ENCODE measurements at places on chromosomes 1 and 21.
A peak's percentile ranks its signal among the peaks of the same experiment; 100 is the strongest.

DNA sequence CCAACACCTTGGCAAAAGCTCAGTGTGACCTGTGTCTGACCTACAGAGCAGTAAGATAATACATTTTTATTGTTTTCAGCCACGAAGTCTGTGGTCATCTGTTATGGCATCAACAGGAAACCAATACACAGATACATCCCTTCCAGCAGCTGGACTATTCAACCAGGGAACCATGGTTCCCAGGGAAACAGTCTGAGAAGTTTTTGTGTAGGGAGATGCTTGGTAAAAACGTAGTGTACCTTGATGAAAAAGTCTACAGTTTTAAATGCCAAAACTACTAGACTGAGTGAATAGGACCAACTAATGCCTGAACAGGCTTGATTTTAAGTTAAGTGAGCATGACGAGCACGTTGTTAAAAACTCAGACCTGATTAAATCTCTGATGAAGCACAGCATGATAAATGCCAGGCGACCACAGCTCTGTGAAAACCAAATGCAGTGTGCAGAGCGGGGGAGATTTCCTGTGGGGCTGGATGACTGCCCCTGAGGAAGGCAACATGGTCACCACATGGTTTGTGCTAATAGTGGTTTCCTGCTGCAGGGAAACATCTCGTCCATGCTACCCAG, 228.9 kb downstream of the TNR start:
- DNase-seq = no peak

- no peak for DNase-seq
These were observed 53.3 kb downstream of the PTGFR start for GRCh38 chr1:78543941-78544643.

- DNase-seq = no peak
These were observed 11.0 kb upstream of the USH2A start for GRCh38 chr1:216434232-216434631.

GRCh38 chr1:40610156-40610555, 55.3 kb downstream of the RIMS3 start:
- no peak for DNase-seq

GRCh38 chr1:62687903-62688686, at the start of gene DOCK7:
DOCK7 (minus strand) TSS chr1:62688386; CDS start chr1:62688264, 122 bp downstream.
- DNase-seq = peak; percentile 76

DNA sequence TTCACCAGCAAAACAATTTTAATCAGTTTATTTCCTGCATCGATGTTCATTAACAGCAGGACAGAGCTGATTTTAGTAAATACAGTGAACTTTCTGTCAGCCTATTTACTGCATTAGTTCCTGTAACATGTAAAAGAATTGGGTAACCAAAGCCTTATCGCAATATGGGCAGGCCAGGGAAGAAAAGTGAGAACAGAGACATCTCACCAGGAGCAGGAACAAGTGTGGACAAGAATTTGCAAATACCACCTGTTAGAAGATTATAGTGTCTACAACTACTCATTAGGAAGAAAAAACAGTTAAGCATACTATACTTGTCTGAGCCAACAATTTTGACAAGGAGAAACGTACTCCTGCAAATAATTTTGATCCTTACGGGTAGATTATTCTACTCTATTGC, 1293.9 kb downstream of the PLA2G4A start:
- DNase-seq = no peak

DNA sequence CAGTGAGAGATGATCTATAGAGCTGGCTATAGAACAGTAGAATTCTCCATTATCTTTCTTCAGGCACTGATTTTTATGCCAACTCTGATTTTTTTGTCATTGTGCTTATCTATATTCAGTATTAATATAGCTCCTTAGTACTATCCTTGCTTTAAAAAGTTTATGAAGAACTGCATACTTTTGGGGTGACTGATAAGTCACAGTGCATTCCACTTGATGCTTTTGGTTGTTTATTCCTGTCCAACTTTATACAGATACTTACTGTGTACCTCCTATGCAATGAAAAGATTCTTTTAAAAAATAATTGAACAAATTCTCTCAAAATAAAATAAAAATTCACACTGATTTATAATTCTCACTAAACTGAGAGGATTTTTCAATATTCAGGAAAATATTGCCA, 71.6 kb downstream of the COL24A1 start:
- DNase-seq = no peak

GRCh38 chr1:240136402-240136801, 44.7 kb downstream of the FMN2 start:
- DNase-seq = no peak

GRCh38 chr1:39250460-39251240, 46.2 kb downstream of the MACF1 start:
- no peak for DNase-seq

- DNase-seq = no peak
These were observed 29.6 kb downstream of the UBE2G2 start for GRCh38 chr21:44771896-44772525.

GRCh38 chr1:214503553-214503952, 47.8 kb downstream of the PTPN14 start:
- no peak for DNase-seq

DNA sequence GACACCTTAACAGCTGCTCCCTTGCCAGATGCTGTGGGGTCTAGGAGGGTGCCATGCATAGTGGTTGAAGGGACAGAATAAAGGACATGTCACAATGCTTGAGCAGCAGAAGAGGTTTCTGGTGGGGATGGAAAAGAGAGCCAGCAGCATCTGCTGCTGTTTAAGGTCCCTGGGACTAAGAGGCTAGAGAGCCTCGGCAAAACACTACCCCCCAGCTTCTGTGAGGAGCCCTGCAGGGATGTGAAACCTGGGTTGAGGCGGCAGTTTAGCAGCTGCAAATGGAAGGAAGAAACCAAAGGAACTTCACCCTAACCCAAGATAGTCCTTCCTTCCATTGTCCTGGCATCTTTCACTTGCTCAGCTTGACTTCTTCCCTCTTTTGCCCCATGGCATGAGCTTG, 39.4 kb downstream of the PLXNA2 start:
- no peak for DNase-seq

DNA sequence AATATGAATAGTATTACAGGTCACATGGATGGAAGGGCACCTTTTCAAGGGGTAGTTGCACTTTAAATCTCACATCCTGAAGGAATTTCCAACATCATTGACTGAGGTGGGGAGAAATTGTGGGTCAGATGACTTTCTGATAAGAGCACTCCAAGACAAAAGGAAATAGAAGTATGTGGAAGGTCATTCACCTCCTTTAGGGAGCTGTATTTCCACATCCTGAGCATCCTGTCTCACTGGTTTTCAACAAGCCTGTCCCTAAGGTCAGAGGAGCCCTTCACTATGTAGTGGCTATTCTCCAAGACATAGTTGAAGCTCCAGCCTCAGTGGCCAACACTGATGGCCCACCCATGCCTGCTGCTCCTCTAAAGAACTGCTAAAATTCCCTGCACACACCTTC, 76.5 kb downstream of the ATP1A1 start:
- no peak for DNase-seq

DNA sequence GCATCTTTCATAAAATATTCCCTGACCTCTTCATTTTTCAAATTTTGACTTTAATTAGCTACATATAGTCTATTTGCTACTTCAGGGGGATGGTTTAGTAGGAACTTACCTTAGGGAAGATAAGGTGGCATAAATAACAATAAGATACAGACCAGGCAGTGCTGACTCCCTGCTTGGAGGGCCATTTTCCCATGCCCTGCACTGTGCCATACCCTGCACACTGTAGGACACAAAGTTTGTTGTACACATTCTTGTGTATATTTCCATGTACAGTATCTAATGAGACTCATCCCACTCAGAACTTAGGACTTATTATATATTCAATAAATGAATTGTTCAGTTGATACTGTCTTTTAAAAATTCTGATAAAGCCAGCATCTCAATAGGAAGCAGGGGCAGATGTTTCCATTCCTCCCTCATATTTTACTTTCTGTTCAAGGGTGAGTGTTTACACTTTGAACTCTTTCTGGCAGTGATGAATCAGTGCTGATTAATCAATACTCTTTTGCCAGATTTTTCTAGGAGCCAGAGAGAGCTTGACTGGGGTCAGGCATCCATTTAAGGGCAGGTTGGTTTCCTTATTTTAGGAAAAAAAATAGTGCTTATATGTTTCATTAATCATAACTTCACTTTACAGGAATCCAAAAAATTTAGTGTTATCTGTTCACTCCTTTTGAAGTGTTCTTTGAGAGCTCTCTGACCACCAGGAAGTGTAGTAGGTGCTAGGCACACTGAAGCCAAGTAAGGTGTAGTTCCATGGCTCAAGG, 30.6 kb downstream of the MPZL1 start:
- DNase-seq = no peak

DNA sequence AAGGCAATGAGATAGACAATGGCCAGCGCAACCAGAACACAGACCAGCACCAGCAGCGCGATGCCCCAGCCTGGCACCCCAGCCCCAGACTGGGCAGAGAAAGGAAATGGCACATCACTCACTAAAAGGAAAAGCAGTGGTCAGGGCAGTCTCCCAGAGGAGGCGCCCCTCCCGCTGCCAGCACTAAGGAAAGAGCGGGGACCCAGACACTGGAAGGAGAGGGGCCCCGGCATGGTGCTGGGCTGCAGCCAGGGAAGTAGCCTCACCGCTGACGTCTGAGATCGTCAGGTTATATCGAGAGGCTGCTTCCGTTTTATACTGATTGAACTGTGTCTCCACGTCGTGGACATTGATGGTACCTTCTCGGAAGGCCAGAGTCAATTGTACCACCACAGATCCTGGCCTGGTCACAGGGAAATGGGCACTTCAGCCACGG, 13.8 kb downstream of the TRIM46 start:
- DNase-seq = no peak

DNA sequence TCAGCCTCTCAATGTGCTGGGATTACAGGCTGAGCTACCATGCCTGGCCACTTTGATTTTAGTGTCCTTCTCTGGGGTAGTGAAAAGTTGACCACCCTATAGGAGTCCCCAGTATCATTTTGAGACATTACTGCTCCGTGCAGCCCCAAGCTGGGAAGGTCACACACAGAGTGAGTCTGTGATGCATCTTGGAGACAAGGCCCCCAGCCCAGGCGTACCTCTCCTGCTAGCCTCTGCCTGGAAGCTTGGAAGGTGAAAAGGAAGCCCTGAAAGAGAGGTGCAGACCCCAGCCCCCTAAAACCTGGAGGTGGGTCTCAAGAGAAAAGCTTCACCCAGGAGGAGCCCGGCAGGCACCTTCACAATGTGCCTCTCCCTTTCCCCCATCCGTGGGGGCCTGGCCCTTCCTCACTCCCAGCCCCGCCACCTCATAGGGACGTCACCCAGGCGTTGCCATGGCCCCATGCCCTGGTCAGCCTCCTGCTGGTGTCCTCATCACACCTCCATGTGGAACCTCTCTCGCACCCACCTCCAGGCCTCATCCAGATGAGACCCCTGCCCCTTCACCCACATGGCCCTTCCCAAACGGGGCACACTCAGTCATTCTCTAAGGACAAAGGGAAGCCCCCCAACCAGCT, 5.6 kb upstream of the ARF1 start:
- DNase-seq = peak; percentile 5

- DNase-seq = peak; percentile 23
These were observed 31.3 kb downstream of the CCN1 start for GRCh38 chr1:85611856-85612255.

GRCh38 chr1:72000809-72001208, 281.5 kb downstream of the NEGR1 start:
- DNase-seq = no peak

- DNase-seq = no peak
These were observed 40.5 kb downstream of the PATJ start for GRCh38 chr1:61782771-61783170.
